ENCODE measurements at places on chromosomes 1 and 21. TPM values are rescaled to one million over a fixed set of nuclear protein-coding genes. Genes with fewer than 3 reads are reported as not detected.

DNA sequence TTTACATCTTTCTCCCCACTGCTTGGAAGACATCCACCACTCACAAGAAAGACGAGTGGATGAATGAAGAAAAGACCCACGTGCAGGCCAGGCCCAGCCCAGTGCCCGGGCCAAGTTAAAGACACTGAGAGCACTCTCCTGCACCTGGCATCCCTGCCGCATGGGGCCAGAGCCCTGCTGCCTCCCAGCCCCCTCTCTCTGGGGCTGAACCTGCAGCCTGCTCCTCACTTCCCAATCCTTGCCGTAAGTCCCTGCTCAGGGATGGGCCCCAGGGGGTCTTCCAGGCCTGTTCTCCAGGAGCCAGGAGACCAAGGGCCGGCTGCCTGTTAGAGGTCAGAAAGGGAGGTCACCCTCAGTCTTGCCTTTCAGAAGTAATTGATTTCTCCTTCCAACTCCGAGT lies 168.5 kb upstream of the ZC3H12A start:
- DNase-seq = no peak
- no peak overlapping the region for H3K27ac ChIP-seq
- no peak overlapping the region for H3K4me3 ChIP-seq
- H3K27me3 ChIP-seq = peaks cover 18% of the 10 kb centered on the region
- H3K4me1 ChIP-seq = no peaks in the 10 kb centered on the region

The TRIM58 gene
- total RNA-seq = 0.55 TPM

The SKI gene
- 19.3 TPM for total RNA-seq

The EFCAB14 gene
- total RNA-seq = 63.1 TPM

The DMRTA2 gene
- total RNA-seq = not detected

GRCh38 chr1:219130366-219130935 lies 43.2 kb upstream of the LYPLAL1 start:
- H3K27me3 ChIP-seq = no peaks in the 10 kb centered on the region
- no peaks in the 10 kb centered on the region for H3K36me3 ChIP-seq
- H3K27ac ChIP-seq = no peak overlapping the region
- no peaks in the 10 kb centered on the region for H3K4me1 ChIP-seq

DNA sequence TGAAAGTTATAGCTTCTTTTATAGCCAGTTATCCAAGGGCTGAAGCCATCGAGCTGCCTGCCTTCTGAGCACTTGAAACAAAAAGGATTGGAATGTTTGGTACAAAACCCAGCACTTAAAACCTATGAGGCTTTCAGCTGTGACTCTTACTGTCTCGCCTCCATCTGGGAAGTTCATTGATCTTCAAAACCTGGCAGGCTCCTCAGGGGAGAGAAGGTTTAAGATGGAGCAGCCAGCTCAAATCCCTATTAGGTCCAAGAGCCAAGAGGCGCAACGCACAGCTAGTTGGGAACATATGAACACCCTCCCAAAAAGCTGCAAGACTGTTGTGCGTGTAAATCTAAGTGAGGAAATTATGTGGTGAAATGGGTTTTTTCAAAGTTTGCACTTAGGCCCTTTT lies 33.4 kb downstream of the BACE2 start:
- no peak overlapping the region for H3K4me3 ChIP-seq
- H3K4me1 ChIP-seq = peaks cover 6% of the 10 kb centered on the region
- no peak overlapping the region for H3K27ac ChIP-seq
- no peak for DNase-seq

The KPRP gene
- not detected for total RNA-seq

DNA sequence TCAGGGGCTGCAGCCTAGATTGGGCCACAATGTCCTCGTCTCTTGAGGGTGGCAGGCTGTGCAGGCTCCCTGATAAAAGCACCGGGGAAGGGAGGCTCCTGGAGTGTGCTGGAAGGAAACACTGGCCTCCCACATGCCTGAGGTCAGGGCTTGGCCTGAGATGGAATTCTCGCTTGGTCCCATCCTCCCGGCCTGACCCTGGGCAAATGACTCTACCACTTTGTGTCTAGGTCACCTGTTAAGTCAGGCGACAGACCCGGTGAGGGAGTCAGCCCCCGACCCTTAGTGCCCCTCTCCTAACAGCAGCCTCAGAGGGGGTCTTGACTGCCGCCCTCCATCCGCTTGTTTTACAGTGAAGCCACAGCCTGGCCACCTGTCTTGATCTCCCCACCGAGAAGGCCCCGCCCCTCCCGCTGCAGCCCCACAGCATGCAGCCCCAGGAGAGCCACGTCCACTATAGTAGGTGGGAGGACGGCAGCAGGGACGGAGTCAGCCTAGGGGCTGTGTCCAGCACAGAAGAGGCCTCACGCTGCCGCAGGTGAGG lies 2.5 kb downstream of the SMIM1 start:
- no peak overlapping the region for H3K4me3 ChIP-seq
- peaks cover 11% of the 10 kb centered on the region for H3K36me3 ChIP-seq
- no peak for DNase-seq
- peaks cover 33% of the 10 kb centered on the region for H3K4me1 ChIP-seq
- H3K27ac ChIP-seq = no peak overlapping the region
- no peaks in the 10 kb centered on the region for H3K27me3 ChIP-seq

- H3K36me3 ChIP-seq = no peaks in the 10 kb centered on the region
- no peaks in the 10 kb centered on the region for H3K4me1 ChIP-seq
- no peak overlapping the region for H3K4me3 ChIP-seq
Observed at GRCh38 chr1:1982379-1983232, 21.0 kb downstream of the CFAP74 start.
